ENCODE measurements at places on chromosomes 4 and X.

- DNase-seq, result peak; percentile 98
Measured at GRCh38 chr4:147103403-147103946, 157.8 kb upstream of the TTC29 start.

DNA sequence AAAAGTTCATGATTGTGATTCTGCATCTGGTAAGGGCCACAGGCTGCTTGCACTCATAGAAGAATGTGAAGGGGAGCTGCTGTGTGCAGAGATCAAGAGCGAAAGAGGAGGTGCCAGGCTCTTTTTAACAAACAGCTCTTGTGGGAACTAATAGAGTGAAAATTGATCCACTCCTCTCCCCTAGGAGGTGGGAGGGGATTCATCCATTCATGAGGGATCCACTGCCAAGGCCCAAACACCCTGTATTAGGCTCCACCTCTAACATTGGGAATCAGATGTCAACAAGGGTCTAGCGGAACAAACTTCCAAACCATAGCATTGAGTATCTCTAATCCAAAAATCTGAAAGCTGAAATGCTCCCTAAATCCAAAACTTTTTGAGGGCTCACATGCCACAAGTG lies 16.4 kb upstream of the PPID start:
- DNase-seq, result no peak

DNA sequence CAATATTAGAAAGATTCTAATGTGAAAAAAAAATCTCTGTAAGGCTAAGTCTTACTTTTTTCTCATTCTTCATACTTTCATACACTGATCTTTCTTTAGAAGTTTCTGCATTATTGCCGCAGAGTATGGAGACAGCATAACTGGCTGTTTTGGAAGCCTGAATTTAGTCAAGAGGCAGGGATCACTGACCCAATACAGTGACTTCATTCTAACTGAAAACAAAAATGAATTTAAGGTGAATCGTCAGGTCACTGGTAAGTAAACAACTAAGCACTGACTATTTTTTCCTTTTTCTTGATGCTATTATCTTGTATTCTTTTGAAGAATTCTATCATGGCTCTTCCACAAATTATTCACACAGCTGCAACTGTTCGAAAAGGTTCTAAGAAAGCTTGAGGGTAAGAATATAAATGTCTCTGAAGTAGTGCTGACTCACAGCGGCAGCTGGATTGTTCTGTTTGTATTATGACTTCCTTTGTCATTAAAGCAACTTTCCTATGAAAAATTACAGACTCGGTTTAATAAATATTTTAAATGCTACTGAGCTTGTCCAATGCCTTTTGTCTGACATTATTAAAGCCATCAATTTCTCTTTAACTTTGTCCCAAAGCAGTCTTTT lies 609.3 kb downstream of the FSTL5 start:
- peak; percentile 81 for DNase-seq

DNA sequence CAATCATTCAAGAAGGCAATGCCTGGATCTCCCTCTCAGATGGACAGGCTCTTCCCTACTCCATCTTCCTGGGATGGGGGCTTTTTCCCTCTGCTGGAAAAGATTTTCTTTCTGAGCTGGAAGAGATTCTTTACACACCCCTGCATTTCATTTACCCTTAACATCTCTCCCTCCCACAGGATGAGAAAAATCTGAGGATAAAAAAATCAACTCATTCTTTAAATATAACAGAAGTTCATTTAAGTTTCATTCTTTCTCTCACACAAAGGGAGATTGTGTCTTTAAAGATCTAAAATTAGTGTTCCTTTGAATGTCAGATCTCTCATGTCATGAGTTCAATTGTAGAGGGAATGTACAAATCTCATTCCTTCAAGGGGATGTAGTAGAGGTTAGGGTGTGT lies 109.0 kb downstream of the ZNF518B start:
- DNase-seq, result no peak

DNA sequence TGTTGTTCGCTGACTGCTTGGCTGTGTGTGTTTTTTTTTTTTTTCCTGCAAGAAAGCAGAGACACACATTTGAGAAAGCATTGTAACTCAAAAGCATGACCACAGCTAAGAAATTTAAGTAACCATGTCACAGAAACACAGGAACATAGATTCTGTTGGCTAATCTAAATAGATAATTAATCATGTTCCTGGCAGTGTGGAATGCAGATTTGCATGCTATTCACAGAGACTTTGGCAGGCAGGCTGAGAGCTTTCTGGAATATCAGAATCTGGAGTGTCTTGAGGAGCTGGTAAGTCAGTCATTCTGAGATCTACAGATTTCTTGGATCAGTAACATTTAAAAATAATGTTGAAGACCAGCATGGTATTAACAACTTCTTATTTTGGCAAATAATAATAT lies 33.2 kb upstream of the SMS start:
- peak; percentile 20 for DNase-seq

DNA sequence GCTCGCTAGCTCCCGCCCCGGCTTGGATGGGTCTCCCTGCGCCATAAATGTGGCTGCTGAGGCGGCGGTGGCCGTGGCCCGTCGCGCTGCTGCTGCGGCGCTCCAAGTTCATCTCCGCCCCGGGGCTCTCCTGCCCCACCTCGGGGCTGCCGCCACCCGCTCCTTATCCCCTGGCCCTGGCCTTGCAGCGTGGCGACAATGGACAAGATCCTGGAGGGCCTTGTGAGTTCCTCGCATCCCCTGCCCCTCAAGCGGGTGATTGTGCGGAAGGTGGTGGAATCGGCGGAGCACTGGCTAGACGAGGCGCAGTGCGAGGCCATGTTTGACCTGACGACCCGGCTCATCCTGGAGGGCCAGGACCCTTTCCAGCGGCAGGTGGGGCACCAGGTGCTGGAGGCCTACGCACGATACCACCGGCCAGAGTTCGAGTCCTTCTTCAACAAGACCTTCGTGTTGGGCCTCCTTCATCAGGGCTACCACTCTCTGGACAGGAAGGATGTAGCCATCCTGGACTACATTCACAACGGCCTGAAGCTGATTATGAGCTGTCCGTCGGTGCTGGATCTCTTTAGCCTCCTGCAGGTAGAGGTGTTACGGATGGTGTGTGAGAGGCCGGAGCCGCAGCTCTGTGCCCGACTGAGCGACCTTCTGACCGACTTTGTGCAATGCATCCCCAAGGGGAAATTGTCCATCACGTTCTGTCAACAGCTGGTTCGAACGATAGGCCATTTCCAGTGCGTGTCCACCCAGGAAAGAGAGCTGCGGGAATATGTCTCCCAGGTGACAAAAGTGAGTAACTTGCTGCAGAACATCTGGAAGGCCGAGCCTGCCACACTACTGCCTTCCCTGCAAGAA lies 763 bp downstream of the USP38 start:
- peak; percentile 32 for DNase-seq
